ENCODE measurements at places on chromosomes 7 and 10.

DNA sequence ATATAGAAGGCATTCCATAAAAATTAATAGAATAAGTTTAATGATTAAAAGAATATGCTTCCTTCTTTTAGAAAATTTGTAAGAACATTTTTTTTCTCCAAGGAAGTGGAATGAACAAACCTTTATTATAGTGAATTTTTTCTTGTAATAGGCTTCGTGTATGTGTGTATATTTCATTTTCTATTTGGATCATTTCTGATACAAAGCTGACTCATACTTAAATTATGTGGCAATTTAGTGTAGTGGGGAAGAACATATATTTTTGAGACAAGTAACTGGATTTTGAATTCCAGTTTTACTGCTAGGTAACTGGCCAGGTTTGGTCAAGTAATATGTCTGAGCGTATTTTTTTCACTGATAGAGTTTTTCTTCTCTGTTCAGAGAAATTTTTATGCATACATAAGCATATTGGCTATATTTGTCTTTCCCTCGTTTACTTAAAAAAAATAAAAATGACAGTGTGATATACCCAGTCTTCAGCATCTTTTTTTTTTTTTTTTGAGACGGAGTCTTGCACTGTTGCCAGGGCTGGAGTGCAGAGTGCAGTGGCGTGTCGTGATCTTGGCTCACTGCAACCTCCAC is 50.8 kb downstream of the CDK13 start:
- DNase-seq = no peak

- no peak for DNase-seq
These were observed 60.0 kb downstream of the PLXNA4 start for GRCh38 chr7:132516042-132516840.

DNA sequence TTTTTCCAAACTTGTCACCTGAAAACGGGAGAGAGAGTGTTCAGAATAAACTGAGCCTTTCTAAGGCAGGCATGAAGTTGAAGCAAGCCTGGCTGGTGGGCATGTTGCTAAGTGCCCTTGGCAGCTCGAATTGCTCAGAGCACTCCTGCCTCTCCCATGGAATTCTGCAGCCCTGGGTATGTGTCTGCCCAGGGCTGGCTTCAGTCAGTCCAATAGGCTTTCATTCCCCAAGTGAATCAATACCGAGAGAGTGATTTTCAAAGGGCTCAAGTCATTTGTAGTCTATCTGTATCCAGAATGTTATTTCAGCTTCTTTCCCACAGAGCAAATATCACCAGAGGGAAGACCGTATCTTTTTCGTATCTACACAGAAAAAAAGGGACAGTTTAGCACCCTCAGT is 415.5 kb upstream of the COBL start:
- DNase-seq = no peak

DNA sequence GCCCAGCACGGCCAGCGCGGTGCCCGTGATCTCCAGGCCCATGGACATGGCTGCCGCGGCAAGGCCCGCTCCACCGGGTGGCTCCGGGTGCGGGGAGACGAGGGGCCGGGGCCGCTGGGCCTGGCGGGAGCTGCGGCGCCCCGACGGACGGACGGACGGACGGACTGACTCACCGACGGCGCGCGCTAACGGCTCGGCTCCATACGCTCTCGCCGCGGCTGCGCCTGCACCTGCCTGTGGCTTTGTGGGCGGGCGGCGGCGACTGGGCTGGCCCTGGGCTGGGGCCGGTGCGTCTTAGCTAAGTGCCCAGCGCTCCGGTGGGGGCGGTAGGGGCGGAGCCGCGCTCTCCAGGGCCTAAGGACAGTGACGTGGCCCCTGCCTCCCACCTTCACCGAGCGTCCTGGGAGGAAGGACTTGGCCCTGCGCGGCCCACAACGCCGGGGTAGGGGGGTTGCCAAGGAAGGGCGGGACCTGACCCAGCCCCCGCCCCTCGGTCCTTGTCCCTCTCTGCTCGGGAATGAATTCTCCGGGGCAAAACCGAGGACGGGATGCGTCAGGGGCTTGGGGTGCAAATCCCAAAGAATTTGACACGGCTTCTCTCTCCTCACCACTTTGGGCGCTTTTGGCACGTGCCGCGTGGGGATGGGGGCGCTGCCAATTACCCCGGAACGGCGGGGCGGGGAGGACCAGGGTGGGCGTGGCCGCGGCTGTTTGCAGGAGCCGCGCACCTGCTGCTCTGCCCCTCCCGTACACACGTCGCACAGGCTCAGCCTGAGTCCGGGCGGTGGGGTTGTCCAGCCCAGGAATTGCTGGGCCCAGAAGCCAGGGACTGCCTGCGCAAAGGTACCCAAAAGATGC is at the start of gene CLDN3:
Gene CLDN3, minus strand, starts transcription at position 269 of the 858 bp plus-strand sequence. Its CDS starts 221 bp downstream, at position 48.
- DNase-seq = no peak

DNA sequence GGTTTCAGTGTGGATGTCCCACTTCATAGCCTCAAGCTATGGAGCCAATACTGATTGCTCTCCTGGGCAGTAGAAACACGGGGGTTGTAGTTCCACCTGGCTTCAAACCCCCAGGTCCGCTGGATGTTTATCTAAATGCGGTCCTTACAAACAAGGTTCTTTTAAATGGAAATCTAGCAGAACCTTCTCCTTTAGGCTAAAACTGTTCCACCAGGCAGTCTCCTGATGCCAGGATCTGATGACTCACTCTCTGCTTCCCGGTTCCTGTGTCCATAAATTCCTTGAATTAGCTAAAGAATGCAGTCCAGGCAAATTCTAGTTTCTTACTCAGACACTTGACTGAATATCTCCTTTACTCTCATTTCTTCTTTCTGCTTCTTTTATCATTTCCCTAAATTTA is 108.4 kb upstream of the FAM3C start:
- DNase-seq = no peak

DNA sequence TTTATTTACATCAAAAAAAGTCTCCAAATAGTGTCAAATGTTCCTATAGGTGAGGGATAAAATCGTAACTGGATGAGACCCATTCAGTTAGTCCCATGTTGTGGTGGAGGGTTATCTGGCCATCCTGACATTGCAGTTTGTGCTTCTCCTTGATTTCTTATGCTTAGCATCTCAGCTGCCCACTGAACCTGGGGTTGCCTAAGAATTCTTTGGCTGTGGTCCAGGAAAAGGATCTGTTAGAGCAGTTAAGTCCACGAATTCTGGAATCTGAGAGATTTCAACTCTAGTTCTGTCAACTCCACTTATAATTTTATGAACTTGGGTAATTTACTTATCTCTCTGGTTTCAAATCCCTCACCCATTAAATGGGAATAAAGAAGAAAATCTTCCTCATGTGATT is 1673.4 kb downstream of the REEP3 start:
- no peak for DNase-seq

DNA sequence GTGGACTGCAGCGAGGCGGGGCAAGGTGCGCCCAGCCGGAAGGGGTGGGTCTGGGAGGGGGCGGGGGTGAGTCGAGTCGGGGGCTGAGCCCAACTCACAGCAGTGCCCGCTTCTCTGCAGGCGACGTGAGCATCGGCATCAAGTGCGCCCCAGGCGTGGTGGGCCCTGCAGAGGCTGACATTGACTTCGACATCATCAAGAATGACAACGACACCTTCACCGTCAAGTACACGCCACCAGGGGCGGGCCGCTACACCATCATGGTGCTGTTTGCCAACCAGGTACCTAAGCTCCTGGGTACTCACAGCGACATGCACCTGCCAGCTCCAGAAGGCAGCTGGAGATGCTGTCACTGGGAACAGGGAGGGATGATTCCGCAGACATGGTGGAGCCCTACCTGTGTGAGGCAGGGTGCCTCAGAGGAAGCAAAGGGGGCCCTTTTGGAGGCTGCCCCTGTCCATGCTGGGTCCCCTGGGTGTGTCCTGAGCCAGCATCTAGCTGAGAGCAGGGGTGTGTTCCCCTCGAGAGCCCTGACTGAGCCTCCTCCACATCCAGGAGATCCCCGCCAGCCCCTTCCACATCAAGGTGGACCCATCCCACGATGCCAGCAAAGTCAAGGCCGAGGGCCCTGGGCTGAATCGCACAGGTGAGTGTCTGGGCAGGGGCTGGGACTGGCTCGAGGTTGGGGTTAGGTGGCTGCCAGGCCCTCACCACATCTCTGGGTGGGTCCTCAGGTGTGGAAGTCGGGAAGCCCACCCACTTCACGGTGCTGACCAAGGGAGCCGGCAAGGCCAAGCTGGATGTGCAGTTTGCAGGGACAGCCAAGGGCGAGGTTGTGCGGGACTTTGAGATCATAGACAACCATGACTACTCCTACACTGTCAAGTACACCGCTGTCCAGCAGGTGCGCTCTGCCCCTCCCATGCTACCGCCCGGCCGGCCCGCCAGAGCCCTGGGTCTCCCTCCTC is 12.8 kb downstream of the FLNC start:
- no peak for DNase-seq

DNA sequence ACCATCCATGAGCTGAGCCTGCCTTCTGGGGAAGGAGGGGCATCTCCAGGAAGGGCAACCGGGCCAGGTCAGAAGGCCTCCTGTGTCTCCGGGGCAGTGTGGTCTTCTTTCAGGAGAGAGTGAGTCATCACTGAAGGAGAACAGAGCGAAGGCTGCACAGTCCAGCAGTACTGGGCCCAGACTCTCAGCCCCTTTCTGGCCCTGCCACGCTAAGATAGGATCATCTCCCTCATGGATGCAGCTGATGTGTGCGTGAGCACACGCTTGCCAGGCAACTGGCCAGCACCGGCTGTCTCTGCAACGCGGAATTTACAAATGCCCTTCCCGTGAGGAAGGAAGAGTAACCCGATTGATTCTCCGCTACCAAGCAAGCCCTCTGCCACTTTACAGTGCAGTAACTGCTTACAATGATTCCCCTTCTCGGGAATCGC is 328.2 kb downstream of the TNS3 start:
- DNase-seq = no peak

DNA sequence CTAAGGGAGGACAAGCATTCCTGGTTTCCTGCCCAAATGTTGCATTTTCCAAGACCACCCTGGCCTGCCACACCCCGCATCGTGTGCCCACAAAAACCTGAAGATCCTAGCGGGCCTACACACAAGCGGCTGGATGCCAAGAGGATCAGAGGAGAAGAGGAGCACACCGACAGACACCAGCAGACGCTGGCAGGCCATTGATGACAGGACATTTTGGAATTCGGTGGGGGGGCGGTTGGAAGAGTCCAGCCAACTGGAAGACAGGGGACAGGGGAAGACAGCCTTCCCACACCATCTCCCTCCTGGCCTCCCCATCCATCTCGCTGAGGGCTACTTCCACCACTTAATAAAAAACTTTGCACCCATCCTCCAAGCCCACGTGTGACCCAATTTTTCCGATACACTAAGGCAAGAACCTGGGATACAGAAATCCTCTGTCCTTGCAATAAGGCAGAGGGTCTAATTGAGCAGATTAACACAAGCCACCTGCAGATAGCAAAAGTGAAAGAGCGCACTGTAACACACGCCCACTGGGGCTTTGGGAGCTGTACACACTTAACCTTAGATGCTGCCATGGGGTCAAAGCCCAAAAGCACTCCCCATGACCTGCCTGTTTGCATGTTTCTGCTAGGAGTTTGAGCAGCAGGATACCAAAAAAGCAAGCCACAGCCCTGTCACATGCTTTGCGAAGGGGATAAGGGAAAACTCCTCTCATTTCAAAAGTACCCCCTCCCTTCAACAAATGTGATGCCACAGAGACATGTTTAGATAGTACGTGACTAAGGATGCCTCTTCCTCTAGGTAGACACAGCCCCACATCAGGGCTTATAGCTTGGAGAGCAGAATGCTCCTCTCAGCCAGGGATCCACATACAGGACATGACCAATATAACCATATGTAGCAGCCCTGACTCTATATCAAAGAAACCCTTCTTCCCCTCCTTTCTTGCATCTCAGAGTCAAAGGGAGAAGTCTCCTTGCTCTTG is 13.4 kb upstream of the SMNDC1 start:
- no peak for DNase-seq

DNA sequence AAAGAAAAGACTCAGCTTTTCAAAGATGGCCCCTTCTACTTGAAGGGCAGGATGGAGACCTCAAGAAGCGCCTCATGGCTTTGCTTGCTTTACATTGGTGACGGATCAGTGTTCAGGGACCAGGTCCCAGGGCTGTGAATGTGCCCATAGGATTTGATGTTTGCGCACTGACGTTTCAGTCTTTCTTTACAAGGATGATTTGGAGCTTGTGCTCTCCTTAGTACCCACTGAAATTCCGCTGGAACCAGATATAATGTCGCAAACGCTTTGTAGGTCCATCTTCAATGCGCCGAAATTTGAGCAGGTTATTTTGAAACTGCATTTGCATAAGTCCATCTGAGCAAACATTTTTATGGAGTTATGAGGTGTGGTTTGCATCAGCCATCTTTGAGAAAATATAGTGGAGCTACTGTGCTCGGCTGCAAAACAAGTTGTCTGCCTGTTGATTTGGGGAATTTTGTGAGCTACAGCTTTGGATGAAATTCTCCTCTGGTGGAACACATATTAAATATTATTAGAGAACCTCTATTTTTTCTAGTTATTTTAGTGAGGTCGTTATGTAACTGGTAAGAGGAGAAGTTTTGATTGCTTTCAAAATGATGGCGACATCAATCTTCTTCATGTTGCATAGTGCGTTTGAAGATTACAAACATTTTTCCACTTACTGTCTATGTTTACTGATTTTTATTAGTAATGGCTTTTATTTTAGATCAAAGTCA is 2.4 kb downstream of the RBM20 start:
- DNase-seq = no peak

GRCh38 chr10:107806026-107806425 is 641.5 kb upstream of the SORCS1 start:
- no peak for DNase-seq

GRCh38 chr10:35608328-35608672 is 3.2 kb downstream of the GJD4 start:
- DNase-seq = no peak

- no peak for DNase-seq
These were observed 157.8 kb downstream of the ANLN start for GRCh38 chr7:36547416-36547815.

DNA sequence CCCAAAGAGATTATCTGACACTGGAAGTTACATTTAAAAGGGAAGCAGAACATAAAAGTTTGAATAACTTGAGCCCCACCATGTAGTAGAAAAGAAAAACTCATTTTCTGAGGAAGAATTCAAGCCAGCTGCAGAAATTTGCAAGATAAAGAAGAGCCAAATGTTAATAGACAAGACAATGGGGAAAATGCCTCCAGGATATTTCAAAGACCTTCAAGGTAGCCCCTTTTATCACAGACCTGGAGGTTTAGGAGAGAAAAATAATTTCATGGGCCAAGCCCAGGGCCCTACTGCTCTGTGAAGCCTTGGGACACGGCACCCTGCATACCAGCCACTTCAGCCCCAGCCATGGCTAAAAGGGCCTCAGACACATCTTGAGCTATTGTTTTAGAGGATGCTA is 18.4 kb upstream of the AKR1C1 start:
- DNase-seq = no peak
